T-helper 1 cell (primary cell): ENCODE measurements at places on chromosomes 5 and 9.
A peak's percentile ranks its signal among the peaks of the same experiment; 100 is the strongest.

DNA sequence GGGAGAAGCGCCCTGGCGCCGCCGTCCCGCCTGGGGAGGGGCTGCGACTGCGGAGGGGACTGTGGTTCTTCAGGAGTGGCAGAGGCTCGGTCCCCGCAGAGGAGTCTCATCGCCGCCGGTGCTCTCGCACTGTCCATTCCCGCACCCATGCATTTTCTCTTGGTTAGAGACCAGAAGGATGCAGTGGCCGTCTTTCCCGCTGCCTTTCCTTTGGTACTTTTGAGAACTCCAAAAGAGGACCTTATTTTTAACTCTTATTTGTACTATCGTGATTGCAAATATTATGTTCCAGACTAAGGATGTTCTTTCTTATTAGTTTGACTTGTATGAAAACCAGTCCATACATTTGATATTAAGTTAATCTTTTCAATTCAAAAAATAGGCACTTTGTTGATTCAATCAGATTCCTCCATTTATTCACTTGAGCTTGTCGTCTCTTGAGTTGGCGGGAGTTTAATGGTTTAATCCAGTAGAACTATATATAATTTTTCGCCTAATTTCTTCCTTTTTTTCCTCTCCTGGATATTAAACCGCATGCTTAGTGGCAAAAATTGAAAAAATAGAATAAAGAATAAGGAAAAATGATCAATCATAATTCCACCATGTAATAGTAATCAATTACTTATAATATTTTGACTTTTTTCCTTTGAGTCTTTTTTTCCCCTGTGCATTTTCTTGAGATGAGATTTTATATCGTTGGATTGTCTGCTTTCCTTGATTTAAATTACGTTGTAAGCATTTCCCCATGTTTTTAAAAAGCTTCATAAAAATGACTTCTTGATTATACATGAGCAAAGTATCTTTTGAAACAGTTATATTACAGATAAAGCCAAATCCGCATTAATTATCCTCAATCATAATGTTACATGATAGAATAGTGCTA, 861 bp downstream of the ZFYVE16 start:
- DNase-seq: peak; percentile 22

- no peak for DNase-seq
These were observed 219.8 kb downstream of the FBXL7 start for GRCh38 chr5:15719784-15720183.

GRCh38 chr5:157563373-157563928, 12.1 kb downstream of the ADAM19 start:
- no peak for DNase-seq

DNA sequence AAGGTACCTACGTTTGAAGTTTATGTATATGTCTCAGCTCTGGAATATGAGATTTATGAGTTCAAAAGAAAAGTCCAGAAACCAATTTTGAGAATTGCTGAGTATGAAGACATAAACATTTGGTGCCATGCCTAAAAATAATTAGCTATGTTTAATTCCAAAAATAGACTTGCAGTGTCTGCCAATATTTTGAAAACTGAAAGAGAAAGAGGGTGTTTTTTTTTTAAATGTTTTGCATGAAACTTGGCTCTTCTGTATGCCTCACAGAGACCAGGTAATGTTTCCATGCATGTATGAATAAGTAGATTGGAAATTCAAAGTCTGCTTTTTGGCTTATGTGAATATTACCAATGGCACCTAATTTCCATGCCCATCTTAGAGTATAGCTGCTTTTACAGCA, 634.4 kb upstream of the C9orf72 start:
- DNase-seq: no peak

- DNase-seq: no peak
These were observed 6.9 kb downstream of the MRPL22 start for GRCh38 chr5:154947778-154948177.

DNA sequence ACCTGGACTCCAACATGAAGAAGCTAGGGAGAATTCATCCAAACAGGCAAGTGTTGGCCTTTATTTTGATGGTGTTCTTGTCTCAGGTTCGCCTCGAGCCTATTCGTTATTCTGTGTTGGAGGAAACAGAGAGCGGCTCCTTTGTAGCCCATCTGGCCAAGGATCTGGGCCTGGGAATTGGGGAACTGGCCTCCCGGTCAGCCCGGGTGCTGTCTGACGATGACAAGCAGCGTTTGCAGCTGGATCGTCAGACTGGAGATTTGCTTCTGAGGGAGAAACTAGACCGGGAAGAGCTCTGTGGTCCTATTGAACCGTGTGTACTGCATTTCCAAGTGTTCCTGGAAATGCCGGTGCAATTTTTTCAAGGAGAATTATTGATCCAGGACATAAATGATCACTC, 367 bp downstream of the PCDHB4 start:
- DNase-seq: no peak

DNA sequence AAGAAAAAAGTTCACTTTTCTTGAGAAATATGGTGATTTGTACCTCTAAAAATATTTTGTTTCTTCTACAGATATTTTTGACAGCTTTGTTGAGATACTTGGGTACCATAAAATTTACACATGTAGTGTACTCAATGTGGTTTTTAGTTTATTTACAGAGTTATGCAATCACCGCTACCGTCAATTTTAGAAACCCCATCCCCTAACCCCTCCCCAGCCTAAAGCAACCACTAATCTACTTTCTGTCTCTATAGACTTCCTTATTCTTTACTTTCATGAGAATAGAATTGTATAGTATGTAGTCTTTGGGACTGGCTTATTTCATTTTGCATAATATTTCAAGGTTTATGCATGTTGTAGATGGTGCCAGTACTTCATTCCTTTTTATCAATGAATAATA, 45.0 kb upstream of the TDRD7 start:
- no peak for DNase-seq

DNA sequence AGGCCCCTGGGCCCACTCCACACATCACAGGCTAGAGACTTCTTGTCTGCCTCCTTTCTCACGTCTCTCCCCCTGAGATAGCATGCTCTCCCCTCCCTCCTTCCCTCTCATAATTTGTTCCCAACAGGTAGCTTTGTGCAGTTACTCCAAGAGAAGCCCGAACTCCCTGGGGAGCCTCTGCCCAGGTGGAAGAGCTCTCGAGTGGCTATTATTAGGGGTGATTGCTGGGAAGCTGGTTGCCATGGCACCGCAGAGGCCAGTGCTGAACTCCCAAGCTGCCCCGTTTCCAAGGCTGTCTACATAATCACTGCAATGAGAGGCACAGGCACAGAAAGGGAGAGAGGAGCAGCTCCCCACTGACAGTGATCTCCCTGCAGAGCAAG, 104.7 kb upstream of the GPR151 start:
- no peak for DNase-seq

DNA sequence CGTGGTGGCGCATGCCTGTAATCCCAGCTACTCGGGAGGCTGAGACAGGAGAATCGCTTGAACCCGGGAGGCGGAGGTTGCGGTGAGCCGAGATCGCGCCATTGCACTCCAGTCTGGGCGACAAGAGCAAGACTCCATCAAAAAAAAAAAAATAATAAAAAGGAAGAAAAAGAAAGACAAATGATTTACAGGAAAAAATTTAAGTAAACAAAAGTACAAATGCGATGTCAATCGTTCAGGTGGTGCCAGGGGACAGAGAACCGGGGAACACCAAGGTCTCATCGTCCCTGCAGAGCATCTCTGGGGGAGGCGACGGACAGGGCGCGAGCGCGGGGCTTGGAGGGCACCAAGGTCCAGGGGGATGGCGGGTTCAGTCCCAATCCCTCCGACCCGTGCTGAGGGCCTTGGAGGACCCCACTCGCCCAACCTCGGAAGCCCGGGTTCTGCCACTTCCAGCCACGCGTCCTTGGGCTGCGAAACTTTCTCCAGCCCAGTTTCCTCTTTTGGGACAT, 607 bp upstream of the HNRNPAB start:
- no peak for DNase-seq

GRCh38 chr5:113057557-113057984, 81.0 kb downstream of the DCP2 start:
- DNase-seq: no peak

DNA sequence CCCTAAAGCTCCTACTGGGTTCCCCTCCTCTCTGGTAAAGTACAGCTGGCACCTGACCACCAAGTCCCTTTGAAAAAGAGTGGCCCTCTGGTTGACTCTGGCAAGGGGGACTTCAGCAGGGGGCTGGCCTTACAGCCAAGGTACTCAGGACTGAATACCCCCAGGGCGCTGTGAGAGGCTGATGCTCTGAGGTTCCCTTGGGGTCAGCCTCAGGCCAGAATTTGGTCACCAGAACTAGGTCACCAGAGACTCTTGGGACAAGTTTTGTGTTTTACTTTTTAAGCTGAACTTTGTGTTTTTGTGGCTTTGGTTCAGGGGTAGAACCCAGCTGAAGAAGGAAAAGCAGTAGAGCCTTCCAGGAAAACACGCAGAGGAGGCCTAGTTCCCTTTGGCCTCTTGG, 23.3 kb upstream of the SMU1 start:
- DNase-seq: no peak

GRCh38 chr5:174723315-174723978, 935 bp upstream of the MSX2 start:
- no peak for DNase-seq

DNA sequence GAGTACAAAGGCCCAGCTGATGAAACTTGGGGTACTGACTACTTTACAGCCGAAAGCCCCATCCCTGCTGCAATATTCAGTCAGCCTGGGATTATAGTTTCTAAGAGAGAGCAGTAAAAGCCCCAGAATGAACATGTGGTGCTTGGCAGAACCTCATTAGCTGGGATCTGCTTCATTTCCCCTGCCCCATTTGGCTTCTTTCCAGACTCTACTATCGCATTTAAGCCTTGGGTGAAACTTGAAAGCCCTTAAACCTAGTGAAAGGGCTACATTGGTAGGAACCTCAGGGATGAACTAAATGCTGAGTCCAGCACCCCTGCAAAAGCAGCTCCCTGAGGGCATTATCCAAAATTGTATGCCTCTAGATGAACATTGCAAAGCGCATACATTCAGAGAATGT, 631.1 kb downstream of the ACTL7B start:
- no peak for DNase-seq

DNA sequence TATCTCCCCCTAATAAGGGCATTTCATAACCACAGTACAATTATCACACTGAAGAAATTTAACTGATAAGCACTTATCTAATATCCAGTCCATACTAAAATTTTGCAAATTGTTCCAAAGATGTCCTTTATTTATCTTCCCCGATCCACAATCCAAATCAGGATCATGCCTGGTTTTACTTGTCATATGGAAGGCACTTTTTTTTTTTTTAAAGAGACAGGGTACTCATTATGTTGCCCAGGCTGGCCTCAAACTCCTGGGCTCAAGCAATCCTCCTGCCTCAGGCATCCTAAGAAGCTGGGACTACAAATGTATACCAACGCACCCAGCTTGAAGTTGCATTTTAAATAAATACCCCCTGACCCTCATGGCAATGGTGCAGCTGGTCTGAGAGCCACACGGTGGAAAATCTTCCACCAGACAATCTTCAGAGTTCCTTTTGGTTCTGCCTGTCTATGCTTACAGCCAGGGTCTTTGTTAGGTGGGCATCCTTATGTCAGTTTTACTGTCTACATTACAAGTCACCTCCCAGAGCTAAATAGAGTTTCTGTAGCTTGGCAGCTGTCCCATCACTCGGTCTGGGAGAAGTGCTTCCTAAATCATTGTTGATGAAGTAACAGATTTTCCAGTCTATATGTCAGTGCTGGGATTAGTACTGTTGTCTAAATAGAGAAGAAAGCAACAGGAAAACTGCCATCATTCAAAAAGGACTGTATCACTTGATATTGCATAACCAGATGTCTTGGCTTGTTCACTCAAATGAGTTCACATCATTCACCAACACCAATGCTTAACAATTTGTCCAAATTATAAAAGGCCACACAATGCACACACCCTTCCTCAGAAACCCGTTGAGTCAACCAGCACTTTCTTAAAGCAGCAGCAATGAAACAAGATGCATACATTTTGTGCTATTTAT, 26.4 kb downstream of the PTPN3 start:
- no peak for DNase-seq

DNA sequence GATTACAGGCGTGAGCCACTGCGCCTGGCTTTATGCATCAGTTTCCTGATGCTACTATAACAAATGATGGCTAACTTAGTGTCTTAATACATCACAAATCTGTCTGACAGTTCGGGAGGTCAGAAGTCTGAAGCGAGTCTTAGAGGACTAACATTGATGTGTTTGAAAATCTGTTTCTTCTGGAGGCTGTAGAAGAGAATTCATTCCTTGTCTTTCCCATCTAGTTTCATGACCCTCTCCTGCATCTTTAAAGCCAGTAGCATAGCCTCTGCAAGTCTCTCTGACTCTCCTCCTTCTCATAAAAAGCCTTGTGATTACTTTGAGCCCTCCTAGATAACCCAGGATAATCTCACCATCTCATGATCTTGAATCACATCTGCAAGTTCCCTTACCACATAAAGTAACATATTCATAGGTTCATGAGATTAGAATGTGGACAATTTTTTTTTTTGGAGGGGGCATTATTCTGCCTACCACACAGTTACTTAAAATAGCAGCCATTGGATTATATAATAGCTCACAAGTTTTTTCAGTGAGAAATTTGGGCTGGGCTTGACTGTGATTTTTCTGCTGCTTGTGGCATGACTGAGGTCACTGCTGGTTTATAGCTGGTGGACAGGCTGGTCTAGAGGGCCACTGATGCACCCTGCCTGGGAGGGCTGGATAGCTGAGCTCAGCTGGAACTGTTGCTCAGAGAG, 134.8 kb downstream of the FBXL7 start:
- DNase-seq: no peak

GRCh38 chr5:159104051-159104651, 4.4 kb upstream of the EBF1 start:
- DNase-seq: no peak
